Eye (tissue), 1 donor: ENCODE measurements at places on chromosomes 4 and X.

DNA sequence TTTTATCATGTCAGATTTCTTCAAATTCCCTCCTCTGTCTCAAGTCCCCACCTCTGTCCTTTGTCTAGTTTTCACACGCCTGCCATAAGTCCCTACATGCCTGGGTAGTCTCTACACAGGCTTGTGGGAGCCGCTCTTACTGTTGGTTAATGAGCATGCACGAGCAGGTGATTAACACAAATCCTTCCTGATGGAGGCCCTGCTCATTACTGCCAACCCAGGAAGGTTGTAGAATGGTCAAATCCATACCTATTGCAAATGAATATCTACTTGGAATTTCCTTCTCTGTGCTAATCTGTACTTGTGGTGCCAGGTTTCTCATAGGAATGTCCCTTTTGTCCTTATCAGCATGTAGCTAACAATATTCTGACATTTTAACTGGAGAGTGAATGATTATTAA, 208.4 kb upstream of the HDX start:
- DNase-seq: peak; percentile 24

DNA sequence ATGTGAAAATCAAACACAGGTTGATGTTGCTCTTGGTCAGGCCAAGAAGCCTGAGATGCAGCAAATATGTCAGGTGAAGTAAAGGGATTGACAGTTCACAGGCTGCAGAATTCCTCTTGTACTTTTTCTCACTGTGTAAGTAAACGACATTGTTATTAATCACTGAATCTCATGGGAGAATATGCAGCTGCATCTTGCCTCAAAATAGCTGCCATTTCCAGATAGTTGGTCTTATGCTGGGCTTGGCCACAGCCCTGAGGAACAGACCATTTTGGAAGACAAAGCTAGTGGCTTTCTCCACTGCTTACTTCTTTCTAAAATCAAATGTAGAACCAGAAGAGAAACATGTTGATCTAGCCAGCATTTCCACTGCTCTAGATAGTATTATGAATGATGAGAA, 403.4 kb upstream of the NR3C2 start:
- peak; percentile 9 for DNase-seq

DNA sequence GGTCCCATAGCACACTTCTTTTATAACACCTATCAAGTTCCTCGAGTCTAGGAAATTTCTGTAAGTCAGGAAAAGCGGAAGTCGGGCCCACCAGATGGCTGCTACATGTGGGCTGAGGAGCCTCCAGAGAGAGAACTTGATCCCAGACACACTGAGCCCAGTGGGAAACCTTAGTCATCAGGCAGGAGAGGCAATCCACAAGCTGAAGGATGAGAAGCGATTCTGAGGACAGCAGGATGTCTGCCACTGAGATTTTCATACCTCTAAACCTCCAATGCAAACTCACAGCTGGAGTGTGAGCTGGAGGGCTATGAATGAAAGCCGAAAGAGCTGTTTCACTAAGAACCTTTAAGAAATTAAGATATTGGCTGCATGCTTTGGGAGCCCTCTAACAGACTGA, 52.6 kb upstream of the PDHA1 start:
- DNase-seq: no peak

DNA sequence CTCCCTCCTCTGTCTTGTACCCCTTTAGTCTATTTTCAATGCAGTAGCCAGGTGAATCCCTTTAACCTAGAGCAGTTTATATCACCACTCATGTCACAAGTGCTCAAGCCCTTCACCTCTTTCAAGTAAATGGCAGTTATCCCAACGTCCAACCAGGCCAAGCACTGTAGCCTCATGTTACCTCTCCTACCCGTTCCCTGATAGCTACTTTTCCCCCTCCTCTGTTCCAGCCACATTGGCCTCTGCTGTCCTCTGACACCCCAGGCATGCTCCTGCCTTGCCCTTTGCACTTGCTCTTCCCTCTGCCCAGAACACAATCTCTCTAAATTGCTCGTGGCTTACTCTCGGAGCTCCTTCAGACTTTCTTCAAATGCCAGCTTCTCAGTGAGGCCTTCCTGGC, 15.2 kb downstream of the GUCY1B1 start:
- DNase-seq: no peak

DNA sequence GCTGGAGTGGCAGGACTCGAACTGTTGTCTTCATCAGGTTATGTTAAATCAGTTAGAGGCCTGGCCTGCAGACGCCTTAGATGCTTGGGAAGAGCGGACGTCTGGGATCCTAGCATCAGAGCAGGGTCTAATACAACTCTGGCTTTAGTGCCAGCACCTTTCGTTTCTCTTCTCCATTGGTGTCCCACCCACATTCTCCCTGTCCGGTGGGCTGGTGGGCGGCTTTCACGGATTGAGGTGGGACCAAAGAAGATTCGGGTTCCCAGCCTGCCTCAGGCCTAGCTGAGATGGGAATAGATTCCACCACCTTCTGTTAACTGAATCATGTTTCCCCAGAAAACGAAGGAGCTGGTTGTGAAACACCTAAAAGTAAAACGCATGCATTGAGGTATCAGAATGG, 939 bp downstream of the PDK3 start:
- DNase-seq: no peak

- DNase-seq: no peak
Observed at GRCh38 chr4:157887316-157887715, 285.5 kb downstream of the GASK1B start.

DNA sequence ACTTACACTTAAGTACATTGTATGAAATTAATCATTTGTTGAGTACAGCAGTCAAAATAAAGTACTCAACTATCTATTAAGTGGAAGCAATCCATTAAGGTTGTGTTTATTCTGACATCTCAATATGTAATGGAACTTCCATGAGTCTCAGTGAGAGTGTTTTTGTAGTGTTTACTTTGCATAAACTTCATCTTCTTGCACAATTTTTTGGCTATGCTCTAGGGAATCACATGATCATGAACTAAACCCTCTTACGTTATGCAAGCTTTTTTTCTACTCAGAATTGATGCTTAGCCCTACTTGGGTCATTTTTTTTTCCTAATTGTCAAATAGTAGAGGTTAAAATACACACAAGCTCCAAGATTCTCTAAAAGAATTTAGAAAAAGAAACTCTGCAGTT, 21.1 kb upstream of the PIGA start:
- DNase-seq: no peak

DNA sequence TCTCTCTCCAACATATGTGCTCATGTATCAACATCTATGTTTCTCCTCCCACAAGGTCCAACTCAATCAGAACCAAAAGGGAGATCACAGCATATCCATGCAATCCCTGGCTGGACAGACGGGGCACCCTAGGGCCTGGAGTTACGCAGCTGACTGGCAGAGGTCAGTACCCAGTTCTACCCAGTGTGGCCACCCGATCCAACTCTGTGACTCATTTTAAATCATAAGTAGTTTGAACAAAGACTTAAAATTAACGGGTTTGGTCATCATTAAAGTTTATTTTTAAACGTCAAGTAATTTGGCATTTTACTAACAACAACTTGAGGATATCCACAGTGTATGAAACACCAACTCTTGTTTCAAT, 59.5 kb downstream of the APBB2 start:
- no peak for DNase-seq

- DNase-seq: no peak
Observed at GRCh38 chrX:17373337-17373736, 1.7 kb upstream of the NHS start.

DNA sequence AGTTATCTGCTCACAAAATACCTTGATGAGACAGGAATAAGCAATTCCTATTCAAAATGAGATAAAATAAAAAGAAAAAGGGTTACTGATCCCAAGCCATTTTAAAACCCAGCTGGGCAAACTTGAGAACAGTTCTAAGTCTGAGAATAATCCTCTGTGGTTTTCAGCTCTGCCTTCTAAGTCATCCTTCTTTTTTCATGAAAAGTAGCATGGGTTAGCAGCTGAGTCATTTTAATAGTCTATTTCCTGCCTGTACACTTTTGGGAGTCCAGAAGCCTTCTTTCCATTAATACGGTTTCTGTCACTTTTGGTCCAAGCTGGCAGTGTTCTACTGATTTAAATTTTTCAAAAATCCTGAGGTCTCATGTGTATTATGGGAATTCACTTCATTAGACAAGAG, 374.3 kb downstream of the IQCM start:
- DNase-seq: no peak

GRCh38 chr4:142365391-142365790, 480.7 kb downstream of the INPP4B start:
- DNase-seq: peak; percentile 12

- DNase-seq: no peak
Observed at GRCh38 chrX:37984880-37985279, 21.5 kb upstream of the SYTL5 start.

DNA sequence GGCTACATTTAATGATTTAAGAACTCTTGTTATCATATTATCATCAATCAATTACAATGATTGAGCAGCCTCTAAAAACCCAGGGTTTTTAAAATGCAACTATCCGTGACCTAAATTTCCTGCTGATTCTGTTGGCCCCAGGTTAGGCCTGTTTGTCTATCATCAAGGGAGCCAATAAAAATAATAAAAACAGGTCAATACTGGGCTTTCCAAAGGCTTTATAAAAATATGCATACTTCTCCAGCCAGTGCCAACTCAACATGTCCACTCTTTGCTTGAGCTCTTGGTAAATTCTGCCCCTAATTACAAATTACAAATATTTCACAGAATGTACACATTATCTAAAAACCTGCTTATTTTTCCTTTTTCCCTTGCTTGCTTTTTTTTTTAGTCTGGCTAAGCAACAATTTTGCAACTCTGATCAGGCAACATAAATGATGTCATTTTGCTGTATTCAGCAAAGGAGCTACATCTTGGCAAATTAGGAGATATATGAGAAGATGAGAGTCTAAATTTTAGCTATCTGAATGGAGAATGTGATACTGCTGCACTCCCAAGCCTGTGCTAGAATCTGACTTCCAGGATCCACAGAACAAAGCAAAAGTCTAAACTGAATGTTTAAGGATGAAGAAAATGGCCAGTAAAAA, 204.0 kb downstream of the SCFD2 start:
- DNase-seq: no peak

DNA sequence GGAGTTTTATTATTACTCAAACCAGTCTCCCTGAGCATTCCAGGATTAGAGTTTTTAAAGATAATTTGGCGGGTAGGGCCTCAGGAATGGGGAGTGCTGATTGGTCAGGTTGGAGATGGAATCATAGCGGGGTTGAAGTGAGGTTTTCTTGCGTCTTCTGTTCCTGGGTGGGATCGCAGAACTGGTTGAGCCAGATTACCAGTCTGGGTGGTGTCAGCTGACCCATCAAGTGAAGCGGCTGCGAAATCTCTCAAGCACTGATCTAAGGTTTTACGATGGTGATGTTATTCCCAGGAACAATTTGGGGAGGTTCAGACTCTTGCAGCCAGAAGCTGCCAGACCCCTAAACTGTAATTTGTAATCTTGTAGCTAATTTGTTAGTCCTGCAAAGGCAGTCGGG, 25.1 kb upstream of the SETD7 start:
- no peak for DNase-seq

GRCh38 chr4:138901177-138901576, 114.4 kb upstream of the NOCT start:
- no peak for DNase-seq

GRCh38 chrX:110418316-110419235, 59.9 kb downstream of the RTL9 start:
- DNase-seq: peak; percentile 64

GRCh38 chr4:159272273-159273140, 169.6 kb downstream of the RAPGEF2 start:
- DNase-seq: no peak

DNA sequence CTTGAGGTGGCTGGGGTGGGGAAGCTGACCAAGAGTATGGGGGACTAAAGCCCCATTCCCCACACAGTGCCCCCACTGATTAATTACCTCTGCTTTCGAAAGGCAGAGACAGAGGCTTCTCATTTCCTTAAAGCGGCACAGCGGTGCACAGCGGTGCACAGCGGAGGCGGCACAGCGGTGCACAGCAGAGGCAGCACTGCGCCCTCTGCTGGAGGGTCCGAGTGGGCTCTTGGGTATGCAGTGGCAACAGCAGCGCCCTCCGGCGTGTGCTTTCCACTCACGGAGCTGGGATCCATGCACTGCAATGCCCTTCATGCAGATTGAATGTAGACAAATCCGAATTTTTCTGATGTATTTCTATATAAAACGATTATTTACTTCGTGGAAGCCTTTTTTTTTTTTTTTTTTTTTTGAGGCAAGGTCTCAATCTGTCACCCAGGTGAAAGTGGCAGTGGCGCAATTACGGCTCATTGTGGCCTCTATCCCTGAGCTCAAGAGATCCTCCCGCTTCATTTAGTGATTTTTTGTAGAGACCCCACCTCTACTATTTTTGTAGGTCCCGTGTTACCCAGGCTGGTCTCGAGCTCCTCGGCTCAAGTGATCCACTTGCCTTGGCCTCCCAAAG, 19.7 kb upstream of the PRPS2 start:
- peak; percentile 35 for DNase-seq

GRCh38 chrX:153926858-153927671, 1.0 kb upstream of the ARHGAP4 start:
- DNase-seq: peak; percentile 71

GRCh38 chr4:95156452-95156765, 392.4 kb downstream of the UNC5C start:
- DNase-seq: no peak

DNA sequence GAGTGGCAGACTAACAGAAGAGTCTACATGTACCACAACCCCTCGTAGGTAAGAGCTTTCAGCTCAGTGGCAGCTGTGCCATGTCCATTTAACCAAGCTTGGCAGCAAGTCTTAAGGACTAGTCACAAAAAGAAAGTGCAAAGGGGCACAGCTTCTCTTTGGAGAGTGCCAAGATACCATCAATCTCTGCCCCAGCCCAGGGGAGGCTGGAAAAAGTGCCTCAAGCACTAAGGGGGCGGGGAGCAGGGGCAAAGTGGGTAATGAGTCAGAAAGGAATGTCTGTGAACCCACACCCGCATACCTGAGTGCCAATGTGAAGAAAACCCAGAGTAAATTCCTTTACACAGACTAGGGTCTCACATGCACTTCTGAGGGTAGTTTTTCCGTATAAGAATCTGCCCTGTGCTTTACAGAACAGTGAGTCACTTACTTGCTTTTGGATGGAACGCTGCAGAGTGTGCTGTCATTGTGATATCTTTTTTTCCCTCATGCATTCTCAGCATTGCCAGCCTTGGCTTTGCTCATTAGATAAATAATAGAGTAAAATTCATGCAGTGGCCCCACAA, 219.8 kb downstream of the ZNF674 start:
- no peak for DNase-seq
